ENCODE measurements at places on chromosomes 5 and 9.

DNA sequence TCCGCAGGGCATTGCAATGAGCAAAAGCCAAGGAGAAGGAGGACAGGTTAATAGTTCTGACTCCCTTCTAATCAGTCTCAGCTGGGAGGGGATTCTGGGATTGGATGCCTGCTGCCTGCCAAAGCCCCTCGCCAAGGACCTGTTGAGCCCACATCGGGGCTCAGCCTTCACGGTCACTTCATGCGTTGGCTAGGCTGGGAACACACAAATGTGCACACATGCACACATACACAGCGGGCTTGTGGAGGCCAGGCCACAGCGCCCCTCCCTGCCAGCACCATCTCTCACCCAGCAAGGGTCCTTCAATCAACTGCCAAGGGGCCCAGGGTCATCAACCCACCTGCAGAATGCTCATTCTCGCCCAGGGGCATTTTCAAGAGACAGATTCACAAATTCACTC lies 113.9 kb downstream of the C5orf15 start:
- no peak for DNase-seq

DNA sequence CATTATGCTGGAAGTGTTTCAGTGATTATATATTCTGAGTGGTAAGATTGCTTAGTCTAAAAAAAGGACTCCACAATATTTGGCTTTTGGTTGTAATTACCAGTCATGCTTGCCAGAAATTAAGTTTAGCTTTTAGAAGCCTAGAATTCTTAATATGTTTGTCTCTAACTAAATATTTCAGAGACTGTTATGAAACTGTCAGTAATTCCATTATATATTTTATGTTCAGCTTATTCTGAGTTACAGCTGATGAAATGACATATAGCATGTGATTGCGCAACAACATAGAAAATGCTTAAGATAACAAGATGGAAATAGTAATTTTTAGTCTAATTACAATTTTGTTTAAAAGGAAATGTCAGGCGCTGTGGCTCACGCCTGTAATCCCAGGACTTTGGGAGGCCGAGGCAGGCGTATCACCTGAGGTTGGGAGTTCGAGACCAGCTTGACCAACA lies 44.2 kb downstream of the KIAA1958 start:
- no peak for DNase-seq

- no peak for DNase-seq
These were observed 91.9 kb upstream of the PTPRD start for GRCh38 chr9:10704720-10705119.

DNA sequence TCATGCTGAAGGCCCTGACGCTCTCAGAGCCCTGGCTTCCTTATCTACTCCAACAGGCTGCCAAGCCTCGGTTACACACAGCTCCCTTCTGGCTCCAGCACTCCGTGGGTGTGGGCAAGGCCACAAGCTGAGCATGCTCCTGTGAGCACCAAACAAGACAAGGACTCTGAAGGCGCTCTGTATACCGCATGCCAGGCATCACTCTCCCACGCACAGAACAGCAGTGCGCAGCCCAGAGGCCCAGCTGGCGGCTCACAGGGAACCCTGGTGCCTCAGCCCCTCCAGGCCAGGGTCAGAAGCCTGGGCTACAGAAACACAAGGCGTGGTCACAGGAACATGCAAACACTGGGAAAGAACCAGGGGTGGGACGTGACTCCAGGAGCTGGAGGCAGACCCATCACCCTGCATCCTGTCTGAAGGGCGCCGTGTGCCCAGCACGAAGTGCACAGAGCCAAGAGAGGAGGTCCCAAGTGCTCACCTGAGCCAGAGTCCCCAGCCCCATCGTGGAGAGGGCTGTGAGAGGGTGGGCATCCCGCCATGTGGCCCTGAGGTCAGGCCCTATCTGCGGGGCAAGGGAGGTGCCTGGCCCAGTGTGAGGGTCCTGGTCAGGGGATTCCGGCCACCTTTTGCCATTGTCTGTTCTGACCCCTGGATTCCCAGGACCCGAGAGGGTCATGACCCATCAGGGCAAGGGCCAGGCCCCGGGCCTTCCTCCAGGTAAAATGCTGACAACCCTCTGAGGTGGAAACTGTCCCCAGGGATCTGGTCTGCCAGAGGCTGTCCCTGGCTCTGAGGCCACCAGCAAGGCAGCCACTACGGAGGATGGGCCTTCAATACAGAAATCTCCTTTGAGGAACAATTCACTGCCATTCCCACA lies 54.7 kb downstream of the COL23A1 start:
- DNase-seq: no peak

DNA sequence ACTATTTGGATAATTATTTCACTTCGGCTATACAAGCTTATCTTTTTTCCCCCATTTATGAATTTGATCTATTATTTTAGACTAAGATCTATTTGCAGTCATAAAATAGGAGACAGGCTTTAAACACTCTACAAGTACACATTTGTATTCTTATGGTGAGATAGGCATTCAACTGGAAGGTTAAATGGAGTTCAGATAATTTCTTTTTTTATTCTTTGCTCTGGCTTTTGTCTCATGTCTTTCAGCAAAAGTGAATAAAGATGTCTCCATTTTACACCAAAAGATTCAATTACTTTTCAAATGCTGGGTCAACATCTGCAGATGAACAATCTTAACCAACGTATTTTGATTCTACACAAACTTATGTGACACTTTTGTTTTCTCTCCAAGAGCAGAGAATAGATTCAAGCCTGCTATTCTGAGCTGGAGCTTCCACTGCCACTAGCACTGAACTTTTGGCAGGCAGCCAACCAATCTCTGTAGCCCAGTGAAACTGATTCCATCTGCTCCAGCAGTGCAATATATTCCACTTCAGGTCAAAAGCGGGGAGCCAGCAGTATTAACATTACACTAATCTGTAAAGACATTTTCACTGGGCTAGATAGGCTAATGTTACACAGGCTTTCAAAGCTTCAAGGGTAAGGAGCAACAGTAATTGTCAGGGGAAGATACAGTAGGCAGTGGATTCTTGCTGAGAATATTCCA lies 452.0 kb upstream of the ZNF608 start:
- no peak for DNase-seq
